NCI-H1930 (cell line): ENCODE measurements at places on chromosomes 4 and X.

- DNase-seq: no peak
These were observed 146.2 kb downstream of the NPNT start for GRCh38 chr4:106041294-106042002.

DNA sequence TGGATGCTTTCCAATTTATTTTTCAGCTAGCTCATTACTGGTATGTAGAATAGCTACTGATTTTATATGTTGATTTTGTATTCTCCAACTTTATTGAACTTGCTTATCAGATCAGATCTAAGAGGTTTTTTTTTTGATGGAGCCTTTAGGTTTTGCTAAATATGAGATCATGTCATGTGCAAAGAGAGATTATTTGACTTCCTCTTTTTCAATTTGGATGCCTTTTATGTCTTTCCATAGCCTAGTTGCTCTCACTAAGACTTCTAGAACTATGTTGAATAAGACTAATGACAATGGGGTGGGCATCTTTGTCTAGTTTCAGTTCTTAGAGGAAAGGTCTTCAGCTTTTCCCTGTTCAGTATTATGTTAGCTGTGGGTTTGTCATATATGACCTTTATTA is 11.7 kb downstream of the MAGEE1 start:
- no peak for DNase-seq

DNA sequence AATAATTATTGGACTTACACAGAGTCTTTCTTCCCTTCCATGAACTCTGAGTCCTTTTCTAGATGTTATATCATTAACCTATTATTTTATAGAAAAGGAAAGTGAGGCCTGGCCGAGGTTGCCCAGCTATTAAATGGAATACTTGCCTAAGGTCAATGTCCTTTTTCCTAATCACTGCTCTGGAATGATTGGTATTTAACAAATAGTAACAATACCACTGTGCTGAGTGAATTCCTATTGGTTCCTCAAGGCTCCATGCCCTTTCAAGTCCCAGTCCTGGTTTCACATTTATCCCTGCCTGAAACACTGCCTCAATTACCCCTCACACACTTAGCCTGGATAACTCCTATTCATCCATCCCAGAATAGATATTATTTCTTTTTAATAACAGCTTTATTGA is 6.2 kb downstream of the TCEAL9 start:
- DNase-seq: no peak

- DNase-seq: no peak
These were observed 210.7 kb upstream of the PRPS2 start for GRCh38 chrX:12580548-12580947.

DNA sequence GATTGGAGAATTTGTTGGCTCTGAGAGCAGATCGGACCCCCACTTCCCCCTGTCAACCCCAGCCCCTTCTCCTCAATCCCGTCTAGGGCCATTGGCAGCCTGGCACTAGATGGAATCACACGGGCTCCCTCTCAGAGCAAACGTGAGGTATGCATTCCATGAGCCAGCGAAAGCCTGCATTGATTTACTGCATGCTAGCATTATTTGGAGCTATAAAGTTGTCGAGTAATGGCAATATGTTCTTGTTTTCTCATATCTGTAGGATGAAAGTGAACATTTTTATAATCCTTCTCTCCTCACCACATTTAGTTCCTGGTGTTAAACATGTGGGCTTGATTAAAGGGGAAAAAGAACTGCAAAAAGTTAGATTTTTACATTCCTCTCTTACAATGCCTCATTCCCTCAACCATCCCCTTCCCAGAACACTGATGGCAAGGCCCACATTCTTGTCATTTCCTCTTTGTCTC is 159.2 kb downstream of the SPRY1 start:
- DNase-seq: no peak

- no peak for DNase-seq
These were observed 40.8 kb upstream of the QRFPR start for GRCh38 chr4:121421594-121421993.

DNA sequence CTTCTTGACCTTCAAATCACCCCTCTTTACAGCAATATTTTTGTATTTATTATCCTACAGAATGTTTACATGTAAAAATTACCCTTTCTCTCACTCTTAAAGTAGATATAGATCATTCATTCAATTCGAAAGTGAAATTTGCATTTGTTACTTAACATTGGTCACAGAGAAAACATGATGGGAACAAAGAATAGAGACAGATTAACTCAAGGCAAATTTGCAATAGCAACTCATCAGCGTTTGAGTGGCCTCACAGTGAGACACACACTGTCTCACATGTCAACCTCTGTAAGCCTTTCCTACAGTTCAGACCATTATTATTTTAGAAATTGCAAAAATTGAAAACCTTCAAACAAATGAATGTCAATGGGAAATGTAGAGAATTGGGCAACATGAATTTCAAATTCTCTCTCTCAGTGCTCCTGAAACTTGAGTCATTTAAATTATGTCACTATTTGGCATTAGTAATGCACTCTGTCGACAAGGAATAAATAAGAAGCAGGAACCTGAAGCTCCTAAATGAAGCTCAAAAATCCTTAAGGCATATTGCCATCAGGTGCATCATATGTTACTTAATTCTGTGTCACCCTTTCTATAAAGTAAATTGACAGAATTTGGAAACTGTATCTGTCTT is 148.3 kb upstream of the ANXA10 start:
- no peak for DNase-seq

GRCh38 chr4:128861856-128862518 is 52.5 kb downstream of the JADE1 start:
- no peak for DNase-seq

- DNase-seq: no peak
These were observed 27.5 kb upstream of the DCTD start for GRCh38 chr4:182944484-182945213.

GRCh38 chr4:155487210-155487609 is 110.4 kb upstream of the MAP9 start:
- DNase-seq: no peak

- no peak for DNase-seq
These were observed 4.0 kb upstream of the PDGFRA start for GRCh38 chr4:54224996-54225597.

GRCh38 chrX:53587795-53588420 is 98.6 kb downstream of the HUWE1 start:
- no peak for DNase-seq

DNA sequence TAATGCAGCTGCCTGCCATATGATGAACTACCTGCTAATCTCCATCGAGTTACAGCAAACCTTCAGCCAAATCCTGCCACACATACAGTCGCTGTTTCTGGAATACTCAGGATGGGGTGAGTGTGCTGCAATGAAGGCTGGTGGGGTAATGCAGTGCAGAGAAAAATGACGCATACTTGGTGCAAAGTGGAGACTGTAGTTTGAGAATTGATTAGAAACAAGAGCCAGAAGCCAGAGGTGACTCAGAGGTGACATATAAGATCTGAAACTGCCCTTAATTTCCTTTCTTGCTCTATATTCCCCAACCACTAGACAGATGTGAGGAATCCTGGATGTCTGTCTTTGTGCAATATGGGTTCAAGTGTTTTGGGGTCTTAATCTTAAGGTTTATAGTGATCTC is 22.0 kb downstream of the C4orf54 start:
- no peak for DNase-seq

- no peak for DNase-seq
These were observed 86.3 kb downstream of the EGF start for GRCh38 chr4:109998867-109999584.

DNA sequence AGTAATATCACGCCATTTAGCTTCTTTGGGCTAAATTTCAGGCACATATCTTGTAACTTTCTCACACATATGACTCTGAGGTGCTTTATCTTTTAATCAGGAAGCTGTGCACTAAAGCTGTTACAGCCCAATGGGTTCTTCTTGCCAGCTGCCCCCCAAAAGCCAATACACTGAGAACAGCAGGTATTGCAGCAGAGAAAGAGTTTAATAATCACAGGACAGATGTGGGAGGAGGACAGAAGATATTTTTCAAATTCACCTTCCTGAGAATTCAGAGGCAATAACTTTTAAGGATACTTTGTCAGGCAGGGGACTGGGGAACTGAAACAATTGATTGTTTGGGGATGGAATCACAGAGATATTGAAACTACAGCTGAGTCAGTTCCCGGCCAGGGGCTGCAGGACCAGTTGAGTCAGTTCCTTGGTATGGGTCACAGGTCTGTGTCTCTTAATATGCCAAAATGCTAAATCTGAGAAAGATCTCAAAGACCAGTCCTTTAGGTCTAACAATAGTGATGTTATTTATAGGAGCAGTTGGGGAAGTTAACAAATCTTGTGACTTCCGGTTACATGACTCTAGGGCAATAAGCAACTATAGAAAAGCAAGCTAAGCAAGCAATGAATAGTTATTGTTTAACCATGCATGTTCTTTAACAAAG is 28.1 kb downstream of the DDIT4L start:
- no peak for DNase-seq

DNA sequence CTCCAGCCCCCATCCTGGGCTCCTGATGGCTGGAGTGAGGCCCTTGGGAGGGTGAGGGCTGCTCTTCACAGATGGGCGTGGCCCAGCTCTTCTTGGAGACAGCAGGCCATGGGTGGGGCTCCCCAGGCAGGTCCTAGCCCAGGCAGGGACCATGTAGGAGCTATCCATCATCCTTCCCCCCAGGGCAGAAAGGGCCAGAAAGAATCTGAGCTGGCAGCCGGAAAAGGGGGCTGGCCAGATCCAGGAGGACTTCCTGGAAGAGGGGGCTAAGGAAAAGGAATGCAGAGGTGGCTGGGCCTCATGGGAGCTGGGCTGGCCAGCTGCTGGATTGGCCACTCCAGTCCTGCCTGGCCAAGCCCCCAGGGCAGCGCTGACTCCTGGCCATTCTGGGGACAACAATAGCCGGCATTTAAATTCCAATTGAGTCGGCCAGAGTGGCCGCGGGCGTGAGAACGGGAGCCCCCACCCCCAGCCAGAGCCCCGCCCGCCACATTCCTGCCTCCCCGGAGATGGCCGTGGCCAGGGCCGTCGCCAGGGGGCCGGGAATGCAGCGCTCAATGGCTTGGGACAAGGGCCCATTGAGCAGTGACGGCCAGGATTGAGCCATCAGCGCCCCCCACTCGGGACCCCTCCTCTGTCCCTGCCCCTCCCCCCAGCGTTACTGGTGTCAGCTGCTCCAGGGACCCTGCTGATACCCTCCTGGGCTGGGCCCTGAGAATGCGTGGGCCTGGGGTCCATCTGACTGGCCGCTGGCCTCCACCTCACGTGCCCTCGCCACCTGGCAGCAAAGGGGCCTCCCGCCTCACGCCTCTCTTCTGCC is 15.1 kb upstream of the FGFR3 start:
- DNase-seq: no peak

DNA sequence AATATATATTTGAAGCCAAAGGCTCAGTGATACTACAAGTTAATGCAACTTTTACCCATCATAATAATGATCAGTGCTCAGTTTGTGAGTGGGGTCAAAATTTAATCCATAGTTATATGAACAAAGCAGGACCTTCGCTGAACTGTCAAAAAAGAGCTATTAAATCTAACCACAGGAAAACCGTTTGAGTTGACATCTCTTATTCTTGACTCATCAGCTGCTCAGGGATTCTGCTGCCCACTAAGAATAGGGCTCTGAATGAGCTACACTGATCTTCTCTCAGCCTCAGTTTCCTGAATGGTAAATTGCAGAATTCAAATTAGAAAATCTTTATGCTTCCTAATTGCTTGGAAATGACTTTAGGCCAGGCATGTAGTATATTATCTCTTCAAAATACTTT is 44.9 kb upstream of the NAP1L5 start:
- no peak for DNase-seq

DNA sequence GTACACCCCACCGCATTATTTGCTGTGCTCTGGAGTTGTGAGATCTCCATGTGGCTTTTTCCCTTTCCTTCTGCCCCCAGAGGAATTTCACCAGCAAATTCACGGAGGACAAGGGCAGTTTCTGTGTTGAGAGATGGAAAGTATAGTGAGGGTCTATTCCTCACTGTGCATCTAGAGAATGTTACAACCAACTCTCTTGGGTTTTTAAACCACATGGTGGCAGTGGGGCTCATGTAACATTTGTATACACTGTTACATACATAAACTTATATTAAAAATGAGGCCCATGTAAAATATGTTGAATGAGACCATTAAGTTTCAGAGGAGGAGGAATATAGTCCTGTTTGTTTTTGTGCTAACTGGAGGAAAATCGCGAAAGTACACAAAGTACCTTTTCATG is 909 bp upstream of the PRKG2 start:
- DNase-seq: no peak

DNA sequence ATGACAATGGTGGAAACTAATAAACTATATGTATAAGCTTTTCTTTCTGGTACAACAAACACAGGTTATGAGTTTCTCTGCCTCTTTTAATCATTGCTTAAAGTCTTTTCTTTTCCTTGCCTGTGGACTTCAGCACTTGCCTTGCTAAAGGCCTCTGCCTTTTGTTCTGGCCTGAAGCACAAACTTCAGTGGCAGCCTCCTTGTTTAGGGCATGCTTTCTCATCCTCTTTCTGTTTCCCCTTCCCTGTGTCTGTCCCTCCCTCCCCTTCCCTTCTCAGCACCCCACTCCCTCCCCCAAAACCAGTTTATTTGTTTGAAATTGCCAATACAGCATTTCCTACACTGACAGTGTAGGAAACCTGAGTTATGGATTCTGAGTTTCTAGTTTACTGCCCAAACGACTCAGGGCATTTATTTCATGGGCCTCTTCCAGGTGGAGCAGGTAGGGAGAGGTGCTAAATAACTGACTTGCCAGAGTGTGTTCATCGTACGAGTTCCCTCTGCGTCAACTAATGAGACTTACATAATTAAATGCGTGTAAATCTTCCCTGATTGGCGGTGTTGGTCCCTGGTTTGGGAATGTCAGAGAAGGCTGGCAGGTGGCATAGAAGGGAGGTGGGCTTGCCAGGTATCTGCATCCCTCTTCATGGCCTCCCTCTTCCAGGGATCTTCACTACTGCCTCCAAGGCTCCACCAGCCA is 311.0 kb downstream of the FBXW7 start:
- no peak for DNase-seq

DNA sequence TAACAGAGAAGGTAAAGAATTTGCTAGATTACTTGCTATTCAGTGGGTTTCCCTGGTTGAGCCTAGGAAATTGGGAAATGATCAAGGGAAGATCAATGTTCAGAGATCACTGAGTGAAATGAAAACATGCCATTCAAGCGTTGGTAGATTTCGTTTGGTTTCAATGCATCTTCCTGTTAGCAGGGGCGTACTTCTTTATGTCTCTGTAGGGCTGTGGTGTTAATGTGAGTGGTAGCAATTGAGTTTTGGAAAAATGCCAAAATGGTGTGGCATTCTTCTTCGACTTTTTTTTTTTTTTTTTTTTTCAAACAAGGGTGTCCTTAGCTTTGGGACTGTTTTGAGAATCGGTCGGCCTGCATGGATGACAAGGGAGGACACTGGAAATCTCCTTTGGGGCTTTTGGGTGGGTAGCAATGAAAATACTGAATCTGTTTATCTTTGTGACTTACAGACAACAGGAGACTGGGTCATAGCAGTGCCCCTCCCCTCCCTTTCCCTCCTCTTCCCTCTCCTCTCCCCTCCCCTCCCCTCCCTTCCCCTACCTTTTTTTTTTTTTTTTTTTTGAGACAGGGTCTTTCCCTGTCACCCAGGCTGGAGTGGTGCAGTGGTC is 50.4 kb downstream of the SPRY1 start:
- no peak for DNase-seq

GRCh38 chr4:183876268-183876934 is 28.7 kb upstream of the STOX2 start:
- DNase-seq: no peak

GRCh38 chr4:98749206-98749605 is 90.8 kb upstream of the TSPAN5 start:
- DNase-seq: no peak

- no peak for DNase-seq
These were observed 179.1 kb upstream of the ANXA3 start for GRCh38 chr4:78372355-78372988.

- no peak for DNase-seq
These were observed 4.9 kb upstream of the ZNF630 start for GRCh38 chrX:48076343-48076742.

GRCh38 chr4:155799794-155800123 is 40.9 kb downstream of the GUCY1B1 start:
- DNase-seq: no peak
